ENCODE measurements at places on chromosomes 5 and 9. TPM values are rescaled to one million over a fixed set of nuclear protein-coding genes. Genes with fewer than 3 reads are reported as not detected.

DNA sequence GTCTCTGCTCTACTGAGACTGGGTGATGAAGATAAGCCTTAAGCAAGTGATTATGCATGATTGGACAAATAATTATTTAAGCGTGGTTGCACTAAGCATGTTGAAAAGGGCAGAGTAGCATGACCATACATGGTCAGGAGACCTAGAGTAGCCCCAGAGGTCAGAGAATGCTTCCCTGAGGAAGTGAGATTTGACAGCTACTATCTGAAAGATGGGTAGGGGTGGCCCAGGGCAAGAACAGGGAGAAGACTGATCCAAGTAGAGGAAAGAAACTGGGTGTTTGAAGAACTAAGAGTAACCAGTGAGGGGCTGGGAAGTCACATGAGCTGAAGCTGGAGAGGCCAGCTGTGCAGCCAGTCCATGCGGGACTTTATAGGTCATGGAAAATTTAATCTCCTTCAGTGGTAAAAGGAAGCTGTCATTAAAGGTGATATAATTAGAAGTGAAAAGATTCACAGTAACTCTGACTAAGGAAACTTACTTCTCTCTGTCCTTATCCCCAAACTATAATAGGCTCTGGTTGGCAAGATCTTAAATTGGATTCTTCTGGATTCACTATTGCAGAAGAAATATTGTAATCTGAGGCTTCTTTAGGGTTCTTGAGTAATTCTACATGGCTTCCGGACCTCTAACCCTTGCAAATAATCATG, 35.2 kb downstream of the YIPF5 start:
- DNase-seq = no peak

GRCh38 chr5:124651663-124652513, 94.6 kb downstream of the ZNF608 start:
- peak; percentile 11 for DNase-seq

- no peak for DNase-seq
Measured at GRCh38 chr5:149694007-149694406, 36.1 kb upstream of the PPARGC1B start.

DNA sequence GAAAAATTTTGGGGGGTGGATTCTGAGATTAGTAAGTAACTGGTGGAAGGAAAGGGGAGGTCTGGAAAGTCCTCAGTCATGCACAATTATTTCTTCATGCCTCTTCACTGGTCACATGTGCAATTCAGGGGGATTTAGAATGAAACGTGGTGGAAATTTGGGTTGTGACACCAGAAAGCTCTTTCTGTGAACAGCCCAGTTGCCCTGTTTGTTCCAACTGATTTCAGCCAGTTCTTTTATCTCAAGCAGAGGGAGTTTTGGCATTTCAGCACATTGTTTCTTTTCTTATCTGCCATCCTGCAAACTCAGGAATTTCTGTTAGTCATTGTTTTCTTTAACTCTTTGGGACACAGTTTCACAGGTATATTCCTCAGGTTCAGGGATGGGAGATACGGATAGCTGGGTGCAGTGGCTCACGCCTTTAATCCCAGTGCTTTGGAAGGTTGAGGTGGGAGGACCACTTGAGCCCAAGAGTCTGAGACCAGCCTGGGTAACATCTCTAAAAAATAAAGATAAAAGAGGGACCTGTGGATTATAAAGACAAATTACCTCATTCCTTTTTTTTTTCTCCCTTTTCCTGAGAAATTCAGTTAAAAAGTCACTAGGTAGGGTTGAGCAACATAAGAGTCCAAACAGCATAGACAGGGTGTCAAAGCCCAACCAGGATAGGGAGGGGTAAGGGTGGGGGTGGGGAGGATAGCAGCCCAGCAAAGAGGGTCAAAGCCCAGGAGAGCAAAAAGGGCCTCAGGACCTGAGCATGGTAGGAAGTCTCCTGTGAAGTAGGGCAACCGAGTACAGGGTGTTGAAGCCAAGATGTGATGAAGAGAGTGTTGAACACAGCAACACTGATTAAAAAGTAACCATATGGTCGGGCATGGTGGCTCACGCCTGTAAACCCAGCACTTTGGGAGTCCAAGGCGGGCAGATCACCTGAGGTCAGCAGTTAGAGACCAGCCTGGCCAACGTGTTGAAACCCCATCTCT, 5.4 kb upstream of the B4GALT1 start:
- DNase-seq = no peak

DNA sequence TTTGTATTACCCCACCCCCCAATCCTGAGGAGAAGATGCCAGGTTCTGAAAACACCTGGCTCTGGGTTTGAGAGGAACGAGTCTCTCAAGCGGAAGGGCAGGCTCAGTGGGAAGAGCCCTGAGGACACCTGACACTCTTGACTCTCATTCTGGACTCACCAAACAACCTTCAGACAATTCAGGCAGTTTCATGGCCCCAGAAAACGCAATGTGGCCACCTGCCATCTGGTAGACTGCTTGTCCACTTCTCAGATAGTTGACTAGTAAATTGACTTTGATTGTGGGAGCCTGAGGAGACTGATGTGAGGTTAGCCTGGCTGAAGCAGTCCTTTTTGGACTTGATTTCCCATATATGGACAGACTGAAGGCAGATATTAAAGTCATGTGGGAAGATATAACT, 117.5 kb upstream of the FSTL4 start:
- no peak for DNase-seq

DNA sequence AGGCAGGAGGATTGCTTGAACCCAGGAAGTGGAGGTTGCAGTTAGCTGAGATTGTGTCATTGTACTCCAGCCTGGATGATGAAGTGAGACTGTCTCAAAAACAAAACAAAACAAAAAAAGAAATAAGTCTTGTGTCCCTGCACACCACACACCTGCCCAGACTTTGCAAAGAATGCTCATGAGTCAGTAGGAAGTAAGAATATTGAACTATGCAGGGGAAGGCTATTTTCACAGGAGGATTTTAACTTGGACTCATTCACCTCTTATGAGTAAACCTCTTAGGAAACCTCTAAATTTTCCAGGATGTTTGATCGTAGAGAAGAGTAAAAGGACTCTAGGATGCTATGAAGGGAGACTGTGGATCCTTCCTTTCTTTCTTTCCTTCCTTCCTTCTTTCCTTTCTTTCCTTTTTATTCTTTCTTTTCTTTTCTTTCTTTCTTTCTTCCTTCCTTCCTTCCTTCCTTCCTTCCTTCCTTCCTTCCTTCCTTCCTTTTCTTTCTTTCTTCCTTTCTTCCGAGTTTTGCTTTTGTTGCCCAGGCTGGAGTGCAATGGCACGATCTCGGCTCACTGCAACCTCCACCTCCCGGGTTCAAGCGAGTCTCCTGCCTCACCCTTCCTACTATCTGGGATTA, 96.7 kb upstream of the CLINT1 start:
- no peak for DNase-seq

DNA sequence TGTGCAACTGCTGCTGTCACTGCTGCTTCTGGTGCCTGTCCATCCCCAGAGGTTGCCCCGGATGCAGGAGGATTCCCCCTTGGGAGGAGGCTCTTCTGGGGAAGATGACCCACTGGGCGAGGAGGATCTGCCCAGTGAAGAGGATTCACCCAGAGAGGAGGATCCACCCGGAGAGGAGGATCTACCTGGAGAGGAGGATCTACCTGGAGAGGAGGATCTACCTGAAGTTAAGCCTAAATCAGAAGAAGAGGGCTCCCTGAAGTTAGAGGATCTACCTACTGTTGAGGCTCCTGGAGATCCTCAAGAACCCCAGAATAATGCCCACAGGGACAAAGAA, 265 bp downstream of the CA9 start:
- DNase-seq = no peak

DNA sequence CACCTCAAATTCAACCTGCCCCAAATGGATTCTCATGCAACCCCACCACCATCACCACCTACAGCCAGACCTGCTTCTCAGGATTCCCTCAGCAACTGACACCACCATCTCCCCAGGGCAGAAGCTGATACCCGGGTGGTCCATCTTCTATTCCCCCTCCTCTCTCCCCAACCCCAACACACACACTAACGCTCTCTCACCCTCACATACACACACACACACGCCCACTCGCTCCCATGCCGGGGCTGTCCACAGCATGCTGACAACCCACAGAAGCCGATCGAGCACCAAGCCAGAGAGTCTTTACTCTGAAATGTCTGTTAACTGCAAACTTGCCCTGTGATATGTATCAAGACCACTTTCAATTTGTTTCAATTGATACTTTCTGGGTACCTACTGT, 28.4 kb downstream of the B4GALT1 start:
- DNase-seq = no peak

DNA sequence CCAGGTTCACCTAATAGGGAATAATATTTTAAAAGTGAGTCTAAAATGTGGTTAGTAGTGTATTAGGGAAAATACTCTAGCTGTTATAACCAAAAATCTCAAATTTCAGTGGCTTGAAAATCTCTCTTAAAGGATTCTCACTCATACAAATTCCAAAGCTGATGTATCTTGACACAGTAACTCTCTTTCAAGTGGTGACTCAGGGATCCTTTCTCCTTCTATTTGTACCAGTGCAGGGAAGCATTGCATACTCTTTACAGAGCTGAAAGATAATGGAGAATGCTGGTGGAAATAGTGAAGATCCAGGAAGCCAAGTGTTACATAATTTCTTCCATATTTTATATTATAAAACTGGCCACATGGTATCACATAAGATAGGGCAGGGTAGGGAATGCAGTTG, 560.2 kb upstream of the CDH9 start:
- no peak for DNase-seq

GRCh38 chr9:93129286-93129685, 4.8 kb downstream of the NINJ1 start:
- DNase-seq = no peak

DNA sequence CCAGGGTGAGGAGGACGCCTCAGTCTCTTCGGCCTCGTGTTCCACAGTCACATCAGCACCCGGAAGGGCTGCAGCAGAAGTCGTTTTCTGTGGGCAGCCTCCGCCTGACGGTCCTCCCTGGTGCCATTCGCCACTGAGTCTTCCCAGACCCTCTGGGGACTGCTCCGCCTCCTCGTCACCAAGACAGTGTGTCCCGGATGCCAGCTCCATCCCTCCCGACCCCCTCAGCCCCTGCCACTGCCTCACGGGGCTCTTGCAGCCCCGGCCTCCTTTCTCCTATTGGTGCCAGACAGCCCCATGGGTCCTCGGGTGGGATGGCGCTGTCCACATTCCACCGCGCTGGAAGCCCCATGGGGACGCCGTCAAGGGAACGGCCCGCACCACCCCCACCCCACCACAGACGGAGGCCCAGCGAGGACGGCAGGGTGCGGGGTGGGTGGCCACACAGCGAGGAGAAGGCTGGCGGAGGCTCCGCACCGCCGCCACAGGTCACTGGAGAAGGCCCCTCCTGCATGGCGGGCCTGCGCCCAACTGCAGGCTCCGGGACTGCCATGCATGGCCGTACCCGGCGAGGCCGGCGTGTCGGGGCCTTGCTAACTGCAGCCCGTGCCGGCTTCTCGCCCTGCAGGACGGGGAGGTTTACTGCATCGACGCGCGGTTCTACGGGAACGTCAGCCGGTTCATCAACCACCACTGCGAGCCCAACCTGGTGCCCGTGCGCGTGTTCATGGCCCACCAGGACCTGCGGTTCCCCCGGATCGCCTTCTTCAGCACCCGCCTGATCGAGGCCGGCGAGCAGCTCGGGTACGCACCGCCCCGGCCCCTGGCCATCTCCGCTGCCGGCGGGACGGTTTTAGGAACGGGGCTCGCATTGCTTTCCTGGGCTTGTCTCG, 43.6 kb upstream of the CACNA1B start:
- no peak for DNase-seq

DNA sequence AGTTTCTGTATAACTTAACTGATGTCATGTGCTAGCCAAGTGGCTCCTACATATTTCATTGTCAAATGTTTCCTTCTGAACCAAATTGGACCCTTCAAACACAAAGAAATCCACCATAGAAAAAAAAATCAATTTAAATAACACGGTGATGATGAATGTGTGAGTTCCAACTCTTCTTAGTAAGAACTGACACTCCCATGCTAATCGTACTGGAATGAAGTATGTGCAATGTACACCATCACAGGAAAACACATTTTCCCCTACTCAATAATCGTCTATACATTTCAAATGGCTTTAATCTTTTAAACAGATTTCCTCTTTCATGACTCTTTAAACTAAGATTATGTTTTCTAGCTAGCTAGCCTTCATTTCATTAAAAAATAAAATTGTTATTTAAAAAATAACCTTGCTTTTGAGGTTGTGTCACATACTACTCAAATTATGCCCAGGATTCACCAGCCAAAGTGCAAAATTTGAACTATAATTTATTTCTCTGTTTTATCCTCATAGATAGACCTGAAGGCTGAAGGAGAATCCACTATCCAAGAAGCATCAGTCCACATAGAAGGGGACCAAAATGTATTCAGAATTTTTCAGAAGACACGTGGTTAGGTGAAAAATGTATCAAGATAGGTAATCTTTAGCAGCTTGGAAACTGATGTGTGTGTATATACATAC, 131.0 kb upstream of the ITGA1 start:
- no peak for DNase-seq

DNA sequence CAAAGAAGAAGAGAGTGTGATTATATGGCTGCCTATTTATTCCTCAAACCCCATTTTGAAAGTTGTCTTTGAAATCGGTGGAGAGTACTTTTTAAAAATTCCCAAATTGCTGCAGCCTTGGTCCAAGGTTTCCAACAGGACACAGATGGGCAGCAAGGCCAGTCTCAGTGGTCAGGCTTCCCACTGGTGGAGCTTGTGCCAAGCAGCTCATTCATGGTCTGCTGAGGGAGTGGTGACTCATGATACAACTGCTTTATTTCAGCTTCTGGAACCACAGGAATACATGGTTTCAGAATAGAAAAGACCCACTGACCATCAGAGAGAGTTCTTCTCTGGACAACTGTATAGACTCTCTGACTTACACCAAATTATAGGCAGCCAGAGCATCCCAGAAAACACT, 673.1 kb upstream of the KLF4 start:
- DNase-seq = no peak

GRCh38 chr5:97002983-97003382, 67.1 kb downstream of the LNPEP start:
- no peak for DNase-seq

GRCh38 chr9:35254984-35255857, 93.4 kb downstream of the UNC13B start:
- no peak for DNase-seq

- no peak for DNase-seq
Measured at GRCh38 chr9:8071445-8071798, 271.8 kb upstream of the DMAC1 start.

- peak; percentile 15 for DNase-seq
Measured at GRCh38 chr5:129460936-129461710, 1.0 kb downstream of the ADAMTS19 start.

The LRRC19 gene
- not detected for total RNA-seq

The STK32A gene
- total RNA-seq = not detected

The APBA1 gene
- 1.6 TPM for total RNA-seq

The MRPS2 gene
- total RNA-seq = 31.2 TPM

The LHX3 gene
- total RNA-seq = not detected

The ANKRD34B gene
- total RNA-seq = not detected

The PIP5KL1 gene
- 2.5 TPM for total RNA-seq

The PCDHGA9 gene
- not detected for total RNA-seq

The PCDHGA10 gene
- total RNA-seq = not detected

The SPRY4 gene
- total RNA-seq = 0.05 TPM

The RNF208 gene
- total RNA-seq = 2.1 TPM

The SOHLH1 gene
- total RNA-seq = not detected
